ENCODE measurements at places on chromosomes 13 and 19.
A peak's percentile ranks its signal among the peaks of the same experiment; 100 is the strongest.

DNA sequence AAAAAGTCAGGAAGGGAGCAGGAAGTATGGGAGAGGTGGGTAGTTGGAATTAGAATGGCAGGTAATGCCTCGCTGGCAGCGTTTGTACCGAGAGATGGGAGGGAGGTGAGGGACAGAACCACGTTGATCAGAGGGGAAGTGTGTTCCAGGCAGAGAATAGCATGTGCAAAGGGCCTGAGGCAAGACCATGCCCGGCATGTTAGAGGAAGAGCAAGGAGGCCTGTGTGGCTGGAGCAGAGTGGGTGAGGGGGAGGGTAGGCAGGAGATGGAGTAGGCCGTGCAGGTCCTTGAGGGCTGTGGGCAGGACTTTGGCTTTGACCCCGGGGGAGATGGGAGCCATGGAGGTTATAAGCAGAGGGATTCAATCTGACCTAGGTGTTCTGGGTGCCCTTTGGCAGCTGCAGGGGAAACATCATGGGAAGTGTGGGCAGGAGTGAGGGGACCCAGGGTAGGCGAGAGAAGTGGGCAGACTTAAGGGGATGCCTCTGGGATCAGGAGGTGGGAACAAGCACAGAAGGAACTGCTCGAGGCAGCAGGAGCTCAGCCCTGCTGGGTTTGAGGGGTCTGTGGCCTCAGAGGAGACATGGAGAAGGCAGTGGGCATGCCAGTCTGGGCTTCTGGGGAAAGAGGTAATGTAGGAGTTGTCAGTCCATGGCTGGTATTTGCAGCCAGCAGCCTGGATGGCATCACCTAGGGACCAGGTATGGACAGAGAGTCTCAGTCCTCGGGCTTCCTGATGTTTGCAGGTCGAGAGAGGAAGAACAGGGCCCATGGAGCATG lies 48.8 kb downstream of the CD320 start:
- DNase-seq = no peak

DNA sequence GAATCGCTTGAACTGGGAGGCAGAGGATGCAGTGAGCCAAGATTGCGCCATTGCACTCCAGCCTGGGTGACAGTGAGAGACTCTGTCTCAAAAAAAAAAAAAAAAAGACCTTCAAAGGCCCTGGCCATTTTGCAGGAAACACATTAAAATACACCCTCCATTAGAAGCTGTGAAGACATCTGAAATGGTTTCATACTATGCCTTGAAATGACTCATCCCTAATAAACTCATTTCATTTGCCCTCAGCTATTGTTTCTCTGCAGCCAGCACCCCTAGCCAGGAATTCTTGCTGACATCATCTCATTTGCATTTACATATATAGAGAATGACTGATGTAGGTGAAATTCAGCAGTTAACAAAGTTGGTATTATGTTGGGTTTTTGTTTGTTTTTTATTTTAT lies 8.7 kb downstream of the EML2 start:
- DNase-seq = peak; percentile 76

DNA sequence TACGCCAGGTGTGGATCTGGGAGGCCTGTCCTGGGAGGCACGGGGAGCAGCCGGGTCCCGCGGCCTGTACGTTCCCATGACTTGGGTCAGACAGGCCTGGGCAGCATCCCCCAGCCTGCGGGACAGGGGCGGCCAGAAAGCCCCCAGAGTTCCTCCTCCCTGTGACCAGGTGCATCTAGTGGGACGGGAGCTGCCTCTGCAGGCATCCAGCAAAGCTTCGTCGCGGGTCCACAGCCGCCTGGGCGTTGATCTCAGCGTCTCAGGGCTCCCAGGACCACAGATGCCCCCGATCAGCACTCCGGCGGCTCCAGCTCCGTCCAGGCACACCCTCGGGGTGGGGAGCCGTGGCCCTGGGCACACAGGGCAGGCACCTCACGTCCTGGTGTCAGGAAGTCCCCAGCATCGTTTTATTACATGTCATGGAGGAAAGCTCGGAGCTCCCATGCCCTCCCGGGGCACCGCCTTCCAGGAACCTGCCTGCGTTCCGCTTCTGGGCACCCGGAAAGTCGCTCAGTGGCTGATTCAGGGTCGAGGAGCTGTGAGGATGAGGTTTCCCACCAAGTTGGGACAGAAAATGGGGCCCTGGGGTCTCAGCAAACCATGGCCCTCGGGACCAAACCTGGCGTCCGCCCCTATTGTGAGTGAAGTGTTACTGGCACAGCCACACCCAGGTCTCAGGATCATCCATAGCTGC lies 1.5 kb upstream of the GZMM start:
- DNase-seq = no peak

DNA sequence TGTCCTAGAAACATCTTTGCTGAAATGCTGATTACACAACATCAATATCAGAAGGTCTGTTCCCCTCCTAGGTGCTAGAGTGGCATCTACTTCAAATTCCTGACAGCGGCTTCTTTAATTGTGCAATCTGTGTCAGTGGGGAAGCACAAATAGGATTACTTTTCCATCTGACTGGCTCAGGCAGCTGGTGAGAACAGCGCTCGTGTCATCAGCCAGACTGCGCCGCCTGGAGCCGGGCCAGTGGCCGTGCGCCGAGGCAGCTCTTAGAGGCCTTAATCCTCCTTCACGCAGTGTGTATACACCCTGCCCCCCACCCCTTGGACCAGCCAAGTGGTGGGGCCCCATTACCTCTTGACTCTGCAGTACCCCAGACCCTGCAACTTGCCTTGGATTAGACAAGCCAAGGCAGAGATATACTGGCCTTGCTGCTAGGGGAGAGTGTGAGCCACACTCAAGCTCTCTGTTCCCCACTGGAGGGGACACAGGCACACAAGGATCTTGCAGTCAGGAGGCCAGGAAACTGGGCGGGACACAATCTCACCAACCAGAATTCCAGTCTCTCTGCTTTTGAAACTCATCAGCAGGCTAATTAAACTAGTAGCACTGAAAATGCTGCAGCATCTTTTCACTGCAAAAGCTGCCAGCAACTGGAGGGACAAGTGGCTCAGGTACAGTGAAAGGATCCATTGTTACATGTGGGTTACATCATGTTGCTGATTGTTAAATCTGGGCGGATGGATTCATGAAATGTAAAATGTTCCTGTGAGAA lies 48.9 kb upstream of the EPHX3 start:
- DNase-seq = peak; percentile 72

DNA sequence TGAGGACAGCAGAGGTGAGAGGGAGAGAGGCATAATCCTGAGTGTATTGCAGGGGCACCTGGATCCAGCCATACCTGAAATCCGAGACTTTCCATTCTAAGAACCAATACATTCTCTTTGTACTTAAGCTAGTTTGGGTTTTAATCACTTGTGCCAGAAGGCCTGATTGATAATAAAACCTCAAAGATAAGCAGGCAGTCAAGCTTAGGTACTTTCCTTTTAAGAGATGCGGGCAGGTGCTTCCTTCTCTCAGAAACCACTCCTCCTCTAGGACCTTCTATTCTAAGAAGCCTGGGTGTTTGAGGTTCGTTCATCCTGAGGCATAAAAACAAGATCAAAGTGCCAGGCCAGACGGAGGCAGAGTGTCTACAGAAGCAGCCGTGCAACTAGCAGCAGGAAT lies 22.2 kb downstream of the FAM187B start:
- no peak for DNase-seq

DNA sequence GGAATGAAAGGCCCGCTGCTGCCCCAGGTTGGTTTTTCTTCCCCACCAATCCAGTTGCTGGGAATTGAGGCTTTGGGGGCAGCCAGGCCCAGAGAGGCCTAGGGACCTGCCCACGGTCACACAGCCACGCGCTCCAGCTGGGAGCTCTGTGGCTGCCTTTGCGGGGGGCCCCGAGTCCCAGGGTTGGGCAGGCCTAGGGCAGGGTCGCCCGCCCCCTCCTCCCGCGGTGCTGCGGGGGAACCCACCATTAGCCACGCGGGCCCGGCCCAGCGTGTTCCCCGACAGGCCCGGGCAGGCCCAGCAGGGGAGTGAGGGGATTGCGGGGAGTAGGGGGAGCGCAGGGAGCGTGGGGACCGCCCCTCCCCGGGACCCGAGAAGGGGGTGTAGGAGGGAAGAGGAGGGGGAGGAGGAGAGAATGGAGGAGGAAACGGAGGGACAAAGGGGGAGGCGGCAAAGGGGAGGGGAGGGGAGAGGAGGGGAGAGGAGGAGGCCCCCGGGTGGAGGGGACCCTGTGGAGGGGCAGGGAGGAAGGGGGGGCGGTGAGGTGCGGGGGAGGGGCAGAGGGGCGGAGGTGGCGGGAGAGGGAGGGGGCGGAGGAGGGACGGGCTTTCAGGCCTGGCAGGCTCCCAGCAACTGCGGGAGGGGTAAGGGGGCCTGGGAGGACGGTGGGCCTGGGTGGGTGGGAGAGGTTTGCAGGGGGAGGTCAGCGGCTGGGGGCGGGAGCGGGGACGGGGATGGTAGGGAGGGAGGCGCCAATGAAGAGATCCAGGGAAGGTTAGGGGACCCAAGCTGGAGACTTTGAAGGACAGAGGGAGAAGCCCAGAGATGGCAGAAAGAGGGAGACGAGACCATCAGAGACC lies 12.9 kb upstream of the TLE2 start:
- no peak for DNase-seq

- DNase-seq = peak; percentile 68
Observed at GRCh38 chr19:21568816-21569493, 63.6 kb downstream of the ZNF429 start.

- DNase-seq = peak; percentile 68
Observed at GRCh38 chr19:13051557-13052165, 51.0 kb downstream of the LYL1 start.

DNA sequence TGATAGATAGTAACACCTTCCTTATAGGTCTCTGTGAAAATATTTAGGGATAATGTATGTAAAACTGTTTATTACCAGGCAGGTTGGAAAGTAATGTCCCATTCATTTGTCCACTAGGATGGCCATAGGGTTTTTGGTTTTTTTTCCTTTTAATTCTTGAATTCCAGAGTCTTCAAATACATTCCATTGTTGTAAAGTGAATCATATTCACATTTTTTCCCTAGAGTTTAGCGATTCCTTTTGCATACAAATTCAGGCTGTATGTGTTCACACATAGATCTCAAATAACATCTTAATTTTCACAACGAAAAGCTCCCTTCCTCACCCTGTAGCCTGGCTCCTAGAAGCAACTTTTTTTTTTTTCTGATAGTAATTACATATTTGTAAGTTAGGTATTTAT lies 1.8 kb upstream of the ZNF557 start:
- DNase-seq = no peak

DNA sequence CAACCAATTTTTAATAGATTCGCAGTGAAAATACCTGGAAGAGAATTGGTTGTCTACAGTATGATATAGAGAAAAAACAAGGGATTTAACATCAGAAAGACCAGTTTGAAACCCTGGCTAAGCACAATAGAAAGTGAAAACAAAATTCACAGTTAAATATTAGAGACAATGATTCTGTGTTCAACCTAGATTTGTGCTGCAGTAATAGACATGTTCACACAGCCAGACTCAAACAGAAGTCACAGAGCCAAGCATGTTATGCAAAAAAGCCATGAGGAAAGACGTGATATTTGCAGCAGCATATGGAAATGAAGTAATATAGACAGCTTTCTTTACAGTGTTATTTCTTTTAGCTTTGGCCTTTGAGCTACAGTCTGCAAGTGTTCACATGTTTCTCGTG lies 48.1 kb downstream of the SCEL start:
- no peak for DNase-seq

- DNase-seq = peak; percentile 60
Observed at GRCh38 chr13:80010286-80010831, 330.6 kb downstream of the SPRY2 start.

DNA sequence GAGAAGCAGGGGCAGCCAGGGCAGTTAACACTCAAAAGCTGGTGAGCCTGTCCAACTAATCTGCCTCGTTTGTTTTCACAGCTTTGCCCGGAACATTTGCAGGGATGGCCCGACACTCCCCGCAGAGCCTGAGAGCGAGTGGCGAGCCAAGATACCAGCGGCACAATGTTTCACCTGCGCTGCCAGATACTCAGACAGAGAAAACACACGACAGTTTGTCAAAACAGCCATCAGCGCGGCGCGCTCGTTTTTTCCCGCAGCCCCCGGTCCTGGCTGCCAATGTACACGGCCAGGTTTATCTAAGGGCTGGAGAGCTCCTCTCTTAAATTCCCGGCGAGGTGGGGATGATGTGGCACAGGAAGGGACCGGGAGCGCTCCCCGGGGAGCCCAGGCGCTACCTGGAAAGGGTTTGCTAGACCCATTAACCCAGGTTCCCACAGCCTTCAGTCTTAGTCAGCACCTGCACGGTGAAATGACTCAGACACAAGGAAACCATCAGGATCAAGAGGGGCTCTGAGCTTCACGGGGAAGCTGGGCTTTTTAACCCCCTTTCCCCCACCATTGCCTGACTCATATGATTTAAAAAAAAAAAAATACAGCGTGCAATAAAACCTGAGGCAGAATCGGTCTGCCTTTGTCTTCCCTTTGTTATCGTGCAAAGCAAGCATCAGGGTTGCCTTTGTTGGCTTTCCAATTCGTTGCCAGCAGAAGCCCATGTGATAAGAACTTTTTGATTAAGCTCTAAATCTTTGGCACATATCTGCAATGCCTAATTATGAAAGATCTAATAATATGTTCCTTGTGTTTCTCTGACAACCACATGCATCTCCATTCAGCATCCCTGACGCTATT lies 186.2 kb downstream of the EFNB2 start:
- no peak for DNase-seq

GRCh38 chr13:29922896-29923295 lies 72.5 kb upstream of the UBL3 start:
- no peak for DNase-seq

DNA sequence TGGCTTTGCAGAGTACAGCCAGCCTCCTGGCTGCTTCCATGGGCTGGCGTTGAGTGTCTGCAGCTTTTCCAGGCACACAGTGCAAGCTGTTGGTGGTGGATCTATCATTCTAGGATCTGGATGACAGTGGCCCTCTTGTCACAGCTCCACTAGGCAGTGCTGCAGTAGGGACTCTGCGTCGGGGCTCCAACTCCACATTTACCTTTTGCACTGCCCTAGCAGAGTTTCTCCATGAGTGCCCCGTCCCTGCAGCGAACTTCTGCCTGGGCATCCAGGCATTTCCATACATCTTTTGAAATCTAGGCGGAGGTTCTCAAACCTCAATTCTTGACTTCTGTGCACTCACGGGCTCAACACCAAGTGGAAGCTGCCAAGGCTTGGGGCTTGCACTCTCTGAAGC lies 1697.3 kb upstream of the MIR17HG start:
- DNase-seq = no peak

DNA sequence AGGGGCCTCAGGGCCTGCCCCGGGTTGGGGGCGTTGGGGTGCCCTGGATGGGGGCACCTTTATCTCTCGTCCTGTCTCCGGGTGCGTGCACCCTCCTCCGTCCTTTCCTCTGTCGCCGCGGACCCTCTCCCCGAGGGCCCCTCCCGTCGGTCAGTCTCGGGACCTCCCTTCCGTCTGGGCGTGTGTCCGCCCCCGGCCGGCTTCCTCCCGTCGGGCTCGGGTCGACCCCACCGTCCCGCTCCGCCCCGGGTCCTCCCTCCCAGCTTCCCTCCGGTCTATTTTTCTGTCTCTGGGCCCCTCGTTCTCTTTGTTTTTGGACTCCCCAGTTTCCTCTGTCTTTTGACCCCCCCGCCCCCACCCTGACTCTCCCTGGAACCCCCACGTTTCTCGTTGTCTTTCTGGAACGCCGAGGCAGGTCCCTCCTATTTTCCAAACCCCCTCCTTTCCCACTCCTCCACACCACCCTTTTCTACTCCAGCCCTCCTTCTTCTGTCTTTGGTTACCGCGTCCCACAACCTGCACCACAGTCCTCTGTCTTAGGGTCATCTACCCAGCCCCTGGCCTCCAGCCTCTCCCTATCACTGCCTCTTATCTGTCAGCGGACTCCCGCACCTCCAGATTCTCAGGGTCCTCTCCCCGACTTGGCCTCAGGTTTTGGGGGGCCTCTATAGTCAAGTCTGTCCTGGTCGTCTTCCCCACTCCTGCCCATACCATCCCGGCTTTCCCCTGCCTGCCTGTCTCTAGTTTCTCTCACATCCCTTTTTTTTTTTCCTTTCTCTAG lies 757 bp downstream of the EGLN2 start:
- no peak for DNase-seq
